Mesothelial cell of epicardium (in vitro differentiated cells): ENCODE measurements at places on chromosomes 1 and 21. TPM values are rescaled to one million over a fixed set of nuclear protein-coding genes. Genes with fewer than 3 reads are reported as not detected.
A peak's percentile ranks its signal among the peaks of the same experiment; 100 is the strongest.

DNA sequence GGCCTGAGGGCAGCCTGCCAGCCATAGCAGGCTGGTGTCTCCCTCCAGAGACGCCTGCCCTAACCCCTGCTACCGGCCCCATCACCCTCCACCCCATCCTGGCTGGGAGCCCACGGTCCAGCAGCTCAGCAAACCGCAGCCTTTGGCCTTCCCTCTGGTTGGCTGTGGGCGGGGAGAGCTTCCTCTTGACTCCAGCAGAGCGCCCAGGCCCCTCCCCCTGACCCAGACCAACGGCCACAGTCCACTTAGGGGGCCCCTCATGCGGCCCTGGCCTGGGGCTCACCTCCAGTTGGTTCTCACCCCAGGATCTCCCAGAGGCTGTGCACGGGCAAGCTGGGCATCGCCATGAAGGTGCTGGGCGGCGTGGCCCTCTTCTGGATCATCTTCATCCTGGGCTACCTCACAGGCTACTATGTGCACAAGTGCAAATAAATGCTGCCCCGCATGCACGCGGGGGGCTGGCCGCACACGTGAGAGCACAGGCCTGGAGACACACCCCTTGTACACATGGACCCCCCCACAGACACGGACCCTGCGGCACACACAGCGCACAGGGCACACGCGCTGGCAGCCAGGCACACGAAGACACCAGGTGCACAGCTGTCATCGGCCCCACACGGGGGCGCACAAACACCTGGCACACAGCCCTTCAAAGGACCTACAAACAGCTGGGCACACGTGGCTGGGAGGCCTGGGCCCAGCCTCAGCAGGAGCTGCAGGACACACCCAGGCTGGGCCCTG is 3.1 kb downstream of the SMIM1 start:
- DNase-seq, result no peak

DNA sequence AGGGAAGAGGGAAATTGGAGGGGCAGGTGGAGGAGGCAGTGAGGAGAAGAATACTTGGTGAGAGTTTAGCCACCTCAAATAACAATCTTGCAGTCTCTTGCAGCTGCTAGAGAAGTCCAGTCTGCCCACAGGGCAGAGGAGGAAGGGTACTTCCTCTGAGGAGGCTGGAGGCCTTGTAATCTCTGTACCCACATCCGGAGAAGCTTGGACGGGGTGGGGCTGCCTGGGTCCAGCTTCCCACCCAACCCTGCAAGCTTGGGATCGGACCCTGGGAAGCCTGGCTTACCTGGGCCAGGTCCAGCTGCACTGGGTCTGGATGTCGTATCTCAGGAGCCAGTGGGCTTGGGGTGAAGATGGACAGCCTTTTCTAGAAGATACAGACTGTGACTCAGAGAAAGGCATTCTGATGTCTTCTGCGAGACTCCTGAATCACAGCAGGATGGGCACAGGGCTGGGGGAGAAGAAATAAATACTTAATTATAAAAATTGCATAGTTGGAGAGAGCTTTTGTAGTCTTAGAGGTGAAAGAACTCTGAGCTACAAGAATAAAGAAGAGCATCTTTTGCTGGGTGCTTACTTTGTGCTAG is 111.8 kb upstream of the JUN start:
- DNase-seq, result no peak

DNA sequence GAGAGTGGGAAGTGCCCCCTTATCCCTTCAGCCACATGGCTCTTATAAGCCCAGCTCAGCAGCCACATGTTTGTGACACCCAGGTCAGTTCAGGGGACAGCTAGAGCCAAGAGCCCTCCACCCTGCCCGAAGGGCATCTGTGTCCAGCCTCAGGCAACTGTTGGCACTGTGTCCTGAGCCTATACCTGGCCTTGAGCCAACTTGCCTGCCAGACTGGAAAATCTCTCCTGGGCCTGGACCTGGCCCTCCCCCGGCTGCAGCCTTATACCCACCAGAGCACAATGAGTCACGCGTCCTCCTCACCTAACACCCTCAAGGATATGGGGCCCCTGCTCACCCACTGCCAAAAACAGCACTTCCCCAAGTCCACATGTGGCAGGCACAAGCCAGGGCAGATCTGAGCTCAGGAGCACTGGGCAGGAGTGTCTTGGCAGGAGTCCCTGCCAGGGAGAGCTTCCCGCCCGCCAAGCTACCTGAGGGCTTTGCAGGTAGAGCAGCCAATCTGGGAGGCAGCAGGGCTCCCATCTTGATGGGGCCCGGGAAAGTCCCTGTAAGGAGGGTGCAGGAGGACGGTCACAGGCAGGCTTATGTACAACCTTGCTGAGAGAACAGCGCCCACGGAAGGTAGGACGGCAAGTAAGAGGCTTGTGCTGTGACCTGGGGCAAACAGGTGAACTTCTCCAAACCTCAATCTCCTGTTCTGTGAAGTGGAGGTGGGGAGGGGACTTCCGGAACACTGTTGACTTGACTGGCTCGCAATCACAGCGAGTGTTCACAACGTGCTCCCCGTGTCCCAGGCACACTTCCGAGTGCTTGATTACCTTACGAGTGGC is 19.8 kb upstream of the HSPG2 start:
- DNase-seq, result no peak

- DNase-seq, result no peak
Measured at GRCh38 chr1:37174876-37175275, 140.6 kb upstream of the GRIK3 start.

- DNase-seq, result no peak
Measured at GRCh38 chr1:64292399-64292798, 89.0 kb downstream of the UBE2U start.

Gene IRF2BP2
- total RNA-seq, result 130 to 134 TPM (median 130 TPM) in 3 replicates

Gene SPATA46
- not detected in 3 replicates for total RNA-seq

Gene GABPB2
- 10.5 to 11.9 TPM (median 11.6 TPM) in 3 replicates for total RNA-seq

Gene RPE65
- total RNA-seq, result not detected in 3 replicates

- no peak for DNase-seq
Measured at GRCh38 chr1:43220905-43221778, 48.6 kb upstream of the TMEM125 start.

Gene SYPL2
- total RNA-seq, result 0.11 to 0.22 TPM (median 0.14 TPM) in 3 replicates

Gene HCRTR1
- 0.71 to 1.1 TPM (median 0.98 TPM) in 3 replicates for total RNA-seq

DNA sequence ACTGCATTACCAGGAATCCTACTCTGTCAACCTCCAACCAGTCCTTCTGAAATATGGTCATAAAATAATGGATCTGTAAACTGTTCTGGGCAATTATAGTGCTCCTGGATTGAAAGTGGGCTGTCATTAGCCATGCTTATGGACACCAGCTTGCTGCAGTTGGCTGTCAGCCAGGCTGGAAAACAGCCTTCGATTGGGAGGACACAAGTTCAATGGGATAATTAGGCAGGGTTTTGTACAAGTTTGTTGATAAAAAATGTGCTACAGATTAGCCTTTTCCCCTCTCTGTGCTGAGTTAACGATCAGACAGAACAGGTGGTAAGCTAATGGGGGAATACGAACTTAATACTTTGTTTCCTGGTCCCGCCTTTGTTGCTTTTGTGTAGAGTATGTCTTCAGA is 413.9 kb downstream of the DUSP10 start:
- no peak for DNase-seq

DNA sequence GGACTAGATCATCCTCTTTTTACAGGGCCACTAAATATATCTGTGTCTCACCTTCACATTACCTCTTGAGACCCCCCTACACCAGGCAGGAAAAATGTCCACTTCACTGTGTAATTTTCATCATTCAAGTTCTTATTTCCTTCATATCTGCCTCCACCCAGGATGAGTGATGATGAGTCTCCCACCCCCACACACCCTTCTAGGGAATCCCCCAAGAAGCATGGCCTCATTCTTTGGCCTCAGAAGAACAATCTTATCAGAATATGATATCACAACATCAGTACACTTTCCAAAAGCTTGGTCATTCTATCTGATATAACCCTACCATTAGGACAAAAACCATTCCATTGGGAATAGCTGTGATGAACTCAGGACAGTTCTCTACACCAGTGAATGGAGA is 170.3 kb upstream of the DUSP10 start:
- no peak for DNase-seq

Gene ARHGEF19
- total RNA-seq, result 85.3 to 88.3 TPM (median 86.6 TPM) in 3 replicates

GRCh38 chr1:86856196-86856595 is 57.7 kb downstream of the SELENOF start:
- DNase-seq, result no peak

DNA sequence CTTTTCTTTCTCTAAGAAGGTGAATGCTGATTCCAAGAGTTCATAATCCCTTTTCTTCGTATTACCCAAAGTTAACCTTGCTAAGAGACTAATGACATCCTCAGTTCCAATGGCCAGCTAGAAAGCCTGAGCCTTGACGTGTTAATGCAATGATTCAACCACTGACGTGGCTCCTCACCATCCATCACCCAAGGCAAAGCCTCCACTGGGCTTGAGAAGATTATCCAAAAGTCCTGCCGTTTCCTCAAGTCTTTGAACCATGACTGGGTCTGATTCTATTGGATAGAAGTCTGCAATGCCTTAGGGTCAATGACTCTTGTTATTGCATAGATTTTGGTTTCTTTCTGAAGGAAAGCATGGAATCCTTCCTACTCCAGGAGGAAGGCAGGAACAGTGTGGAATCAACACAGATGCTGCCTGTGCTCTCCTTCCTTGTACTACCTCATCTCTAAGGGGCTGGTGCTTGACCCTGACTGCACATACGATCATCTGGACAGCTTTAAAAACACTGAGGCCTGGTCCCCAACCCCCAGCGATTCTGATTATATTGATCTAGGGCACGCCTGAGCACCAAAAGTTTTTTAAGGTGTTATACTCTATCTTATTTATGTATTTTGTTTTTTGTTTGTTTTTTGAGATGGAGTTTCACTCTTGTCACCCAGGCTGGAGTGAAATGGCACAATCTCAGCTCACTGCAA is 69.3 kb upstream of the ANGPTL1 start:
- DNase-seq, result no peak

GRCh38 chr1:184698969-184699368 is 55.7 kb downstream of the EDEM3 start:
- no peak for DNase-seq

DNA sequence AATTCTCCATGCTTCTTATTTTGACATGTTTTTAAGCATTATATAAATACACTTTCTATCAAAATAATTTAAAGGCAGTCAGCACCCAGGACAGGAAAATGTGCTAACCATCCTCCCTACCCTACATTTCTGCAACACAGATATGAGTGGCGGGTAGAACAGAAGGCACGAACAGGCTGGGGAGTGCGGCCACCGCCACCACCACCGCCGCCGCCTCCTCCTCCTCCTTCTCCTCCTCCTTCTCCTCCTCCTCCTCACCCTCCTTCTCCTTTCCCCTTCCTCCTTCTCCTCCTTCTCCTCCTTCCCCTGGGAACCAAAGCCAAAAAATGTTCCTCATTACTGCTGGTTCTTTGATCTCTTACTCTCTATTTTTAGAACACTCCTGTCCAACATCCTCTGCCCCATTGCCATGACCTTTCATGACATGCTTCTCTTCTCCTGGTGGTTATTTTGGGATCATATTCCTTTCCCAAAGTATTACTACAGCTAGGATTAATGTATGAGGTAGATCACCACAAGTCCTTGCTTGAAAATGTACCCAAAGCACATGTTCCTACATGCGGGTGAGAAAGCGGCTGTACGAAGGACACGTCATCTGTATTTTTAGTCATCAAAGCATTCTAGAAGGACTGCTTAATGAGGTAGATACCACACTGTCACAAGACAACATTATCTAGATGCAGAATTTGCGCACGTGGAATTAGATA is 24.5 kb upstream of the CCN1 start:
- DNase-seq, result no peak

- peak; percentile 65 for DNase-seq
Measured at GRCh38 chr1:176897350-176898236, 266.9 kb downstream of the ASTN1 start.

Gene SLC1A7
- total RNA-seq, result 0.09 TPM in 1 of 3 replicates, not detected in the others

Gene TNFRSF4
- total RNA-seq, result 0.18 to 0.34 TPM (median 0.29 TPM) in 3 replicates

DNA sequence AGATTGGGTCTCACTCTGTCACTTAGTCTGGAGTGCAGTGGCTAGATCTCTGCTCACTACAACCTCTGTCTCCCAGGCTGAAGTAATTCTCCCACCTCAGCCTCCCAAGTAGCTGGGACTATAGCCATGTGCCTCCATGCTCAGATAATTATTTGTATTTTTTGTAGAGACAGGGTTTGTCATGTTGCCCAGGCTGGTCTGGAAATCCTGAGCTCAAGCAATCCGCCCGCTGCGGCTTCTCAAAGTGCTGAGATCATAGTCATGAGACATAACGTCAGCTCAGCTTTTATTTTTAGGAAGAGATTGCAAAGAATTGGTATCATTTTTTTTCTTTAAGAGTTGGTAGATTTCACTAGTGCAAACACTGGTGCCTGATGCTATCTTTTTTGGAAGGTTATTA is 244.9 kb downstream of the DSCAM start:
- DNase-seq, result no peak

DNA sequence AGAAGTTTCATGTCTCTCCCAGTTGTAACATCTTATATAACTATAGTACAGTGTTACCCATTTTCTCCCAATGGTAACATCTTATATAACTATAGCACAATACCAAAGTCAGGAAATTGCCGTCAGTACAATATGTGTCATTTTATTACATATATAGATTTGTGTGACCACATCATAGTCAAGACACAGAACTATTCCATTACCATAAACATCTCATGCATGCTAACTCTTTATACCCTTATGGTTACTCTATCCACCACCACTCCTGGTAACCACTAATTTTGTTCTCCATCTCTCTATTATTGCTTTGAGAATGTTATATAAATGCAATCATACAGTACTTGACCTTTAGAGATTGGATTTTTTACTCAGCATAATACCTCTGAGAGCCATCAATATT is 120.7 kb downstream of the BACH1 start:
- no peak for DNase-seq

DNA sequence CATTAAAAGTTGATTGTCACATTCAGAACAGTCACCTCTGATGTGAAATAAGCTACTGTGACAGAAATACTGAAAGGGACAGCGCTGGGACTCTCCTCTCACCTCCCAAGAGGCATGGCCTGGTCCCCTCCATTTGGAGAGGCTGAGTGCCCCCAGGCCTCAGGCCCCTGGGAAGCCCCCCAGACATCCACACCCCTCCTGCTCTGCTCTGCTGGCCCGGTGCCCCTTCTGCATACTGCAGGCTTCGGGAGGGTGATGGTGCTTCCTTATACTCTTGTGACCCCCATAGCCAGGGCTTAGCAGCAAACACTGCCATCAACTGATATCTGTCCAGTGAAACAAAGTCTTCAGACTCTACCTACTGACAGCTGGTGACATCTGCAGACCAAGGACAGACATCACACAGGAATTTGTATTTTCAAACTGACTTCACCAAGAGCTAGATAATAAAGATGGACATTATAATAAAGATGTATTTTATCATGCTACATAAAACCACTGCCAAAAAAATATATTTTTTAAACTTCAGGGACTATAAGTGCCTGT is 36.9 kb downstream of the C2CD2 start:
- no peak for DNase-seq

GRCh38 chr1:9331016-9331415 is 38.3 kb downstream of the SPSB1 start:
- DNase-seq, result no peak

Gene HENMT1
- 6.7 to 8.5 TPM (median 6.7 TPM) in 3 replicates for total RNA-seq
